ENCODE measurements at places on chromosomes 6 and 20.

DNA sequence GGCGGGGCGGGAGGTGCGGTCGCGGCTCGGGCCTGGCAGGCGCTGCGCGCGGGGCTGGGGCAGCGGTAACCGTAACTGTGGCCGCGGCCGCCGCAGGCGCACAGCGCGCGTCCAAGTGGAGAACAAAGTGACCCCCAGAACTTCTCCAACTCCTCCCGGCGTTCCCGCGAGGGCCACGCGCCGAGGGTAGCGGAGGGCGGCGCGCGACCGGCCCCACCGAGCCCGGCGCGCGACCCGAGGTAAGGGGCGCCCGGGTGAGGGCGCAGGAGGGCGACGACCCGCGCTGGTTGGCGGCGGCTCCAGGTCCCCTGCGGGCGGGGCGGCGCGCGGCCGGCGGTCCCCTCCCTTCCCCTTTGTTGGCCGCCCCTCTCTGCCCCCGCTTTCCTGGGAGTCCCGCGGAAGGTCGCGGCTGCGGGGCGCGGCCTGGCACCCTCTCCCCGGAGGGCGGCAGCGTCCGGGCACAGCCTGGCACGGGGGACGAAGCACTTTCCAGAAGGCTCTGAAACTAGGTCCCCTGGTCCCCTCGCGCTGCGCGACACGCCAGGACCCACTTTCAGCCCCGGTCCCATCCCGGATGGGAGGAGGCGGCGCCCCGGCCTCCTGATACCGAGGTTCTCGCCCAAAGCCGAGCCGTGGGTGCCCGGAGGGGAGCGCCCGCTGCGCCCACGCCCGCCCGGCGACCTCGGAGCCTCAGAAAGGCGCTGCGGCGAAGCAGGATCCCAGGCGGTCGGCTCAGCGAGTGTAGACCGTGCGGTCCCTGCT lies at the start of gene TIAM2:
Gene TIAM2 (plus strand): TSS at position 62 of the 762 bp plus-strand sequence. CDS start 133,909 bp downstream, outside the sequence.
- peak; percentile 27 for DNase-seq

DNA sequence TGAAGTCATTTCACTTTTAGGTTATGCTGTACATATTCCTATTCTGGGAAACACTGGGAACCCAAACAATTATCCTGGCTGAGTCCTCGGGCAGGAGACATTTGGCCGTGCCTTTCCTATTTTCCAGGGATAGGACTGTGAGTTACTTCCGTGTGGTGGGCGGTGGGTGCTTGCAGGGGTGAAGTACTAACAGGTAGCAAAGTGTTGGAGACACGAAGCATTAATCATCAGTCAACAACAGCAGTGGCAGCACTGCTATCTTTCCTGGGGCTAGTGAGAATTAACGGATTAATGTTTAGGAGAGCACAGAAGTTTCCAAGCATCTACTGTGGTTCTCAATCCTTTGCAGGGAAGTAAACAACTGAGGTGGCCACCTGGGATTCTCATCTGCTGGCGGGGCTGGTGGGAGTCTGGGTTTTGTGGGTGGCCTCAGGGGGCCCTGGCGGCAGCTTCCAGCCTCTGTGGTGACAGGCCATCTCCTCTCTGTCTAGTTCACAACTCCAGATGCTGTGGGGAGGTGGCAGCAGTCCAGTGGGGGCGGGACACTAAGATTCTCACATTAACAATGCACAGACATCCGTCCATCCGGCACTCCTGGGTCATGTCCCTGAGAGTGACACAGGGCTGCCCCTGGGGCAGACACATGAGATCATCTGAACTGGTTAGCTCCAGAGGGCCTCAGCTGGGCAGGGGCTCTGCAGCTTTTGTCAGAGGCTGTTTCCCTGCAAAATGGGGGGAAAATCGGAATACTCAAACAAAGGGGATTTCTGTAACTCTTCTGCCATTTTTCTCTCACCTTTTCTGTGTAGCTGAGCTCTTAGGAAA lies 90.9 kb downstream of the GJA10 start:
- DNase-seq: no peak

DNA sequence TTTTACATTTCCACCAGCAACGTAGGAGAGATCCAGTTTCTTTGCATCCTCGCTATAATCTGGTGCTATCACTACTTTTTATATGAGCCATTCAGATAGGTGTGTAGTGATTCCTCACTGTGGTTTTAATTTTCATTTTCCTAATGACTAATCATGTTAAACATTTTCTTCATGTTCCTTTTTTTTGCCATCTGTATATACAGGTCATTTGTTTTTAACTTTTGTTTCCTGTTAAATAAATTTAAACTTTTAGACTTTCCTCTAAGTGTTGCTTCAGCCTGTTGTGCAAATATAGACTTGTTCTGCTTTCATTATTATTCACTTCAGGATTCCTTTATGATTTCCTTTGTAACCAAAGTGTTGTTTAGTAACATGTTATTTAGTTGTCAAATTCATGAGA lies 697.4 kb downstream of the PTPRT start:
- no peak for DNase-seq

DNA sequence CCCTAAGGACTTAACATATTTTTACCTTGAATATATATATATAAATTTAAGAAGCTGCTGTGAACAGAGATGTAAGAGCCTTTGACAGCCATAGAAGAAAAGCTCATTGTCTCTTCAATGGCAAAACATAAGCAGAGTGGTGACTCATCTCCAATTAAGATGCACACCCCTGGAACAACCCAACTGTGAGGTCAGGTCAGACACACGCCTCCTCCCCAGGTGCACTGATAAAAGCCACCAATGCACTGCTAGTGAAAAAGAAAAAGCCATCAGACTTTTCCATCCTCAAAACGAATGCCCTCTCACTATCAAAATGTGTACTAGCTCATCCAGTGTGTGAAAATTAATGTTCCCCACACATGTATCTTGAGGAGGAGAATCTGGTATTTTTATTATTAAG lies 100.1 kb downstream of the SMLR1 start:
- no peak for DNase-seq

DNA sequence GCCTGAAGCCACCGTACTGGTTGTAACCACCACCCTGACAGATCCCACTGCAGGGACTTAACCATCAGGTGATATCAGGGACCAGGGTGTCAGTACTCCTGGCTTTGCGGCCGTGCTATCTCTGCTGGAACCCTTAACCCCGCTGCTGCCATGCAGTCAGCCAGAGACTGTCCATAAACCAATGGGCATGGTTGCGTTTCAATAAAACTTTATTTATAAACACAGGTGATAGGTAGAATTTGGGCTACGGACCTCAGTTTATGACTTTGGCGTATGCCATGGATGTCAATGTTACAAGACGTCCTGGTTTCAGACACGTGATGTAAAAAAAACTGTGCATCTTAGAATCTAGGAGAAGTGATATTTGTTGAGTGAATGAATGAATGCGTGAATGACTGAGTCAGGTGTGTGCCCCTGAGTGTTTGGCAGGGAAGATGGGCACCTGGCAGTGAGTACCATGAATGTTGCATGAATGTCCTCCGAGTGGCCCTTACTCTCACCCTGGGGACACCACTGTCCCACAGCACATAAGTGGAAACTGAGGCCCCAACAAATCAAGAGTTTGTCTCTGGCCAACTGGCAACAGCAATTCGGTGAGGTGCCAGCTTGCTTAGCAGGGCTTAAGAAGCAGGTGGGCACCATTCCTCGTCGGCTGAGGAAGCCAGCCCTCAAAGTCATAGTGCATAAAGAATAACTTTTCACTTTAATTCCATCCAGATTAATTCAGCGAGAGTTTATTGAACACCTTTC lies 64.0 kb upstream of the APCDD1L start:
- DNase-seq: no peak

DNA sequence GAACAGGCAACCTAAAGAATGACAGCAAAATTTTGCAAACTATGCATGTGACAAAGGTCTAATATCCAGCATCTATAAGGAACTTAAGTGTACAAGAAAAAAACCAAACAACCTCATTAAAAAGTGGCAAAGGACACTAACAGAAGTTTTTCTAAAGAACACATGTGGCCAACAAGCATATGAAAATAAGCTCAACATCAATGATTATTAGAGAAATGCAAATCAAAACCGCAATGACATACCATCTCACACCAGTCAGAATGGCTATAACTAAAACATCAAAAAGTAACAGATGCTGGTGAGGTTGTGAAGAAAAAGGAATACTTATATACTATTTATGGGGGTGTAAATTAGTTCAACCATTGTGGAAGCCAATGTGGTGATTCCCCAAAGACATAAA lies 5.5 kb downstream of the RFPL4B start:
- DNase-seq: no peak

- no peak for DNase-seq
Observed at GRCh38 chr6:163398815-163399214, 15.7 kb upstream of the QKI start.

GRCh38 chr6:154511791-154512190 lies 1.3 kb upstream of the CNKSR3 start:
- DNase-seq: no peak

GRCh38 chr20:10863337-10864060 lies 189.7 kb upstream of the JAG1 start:
- no peak for DNase-seq

DNA sequence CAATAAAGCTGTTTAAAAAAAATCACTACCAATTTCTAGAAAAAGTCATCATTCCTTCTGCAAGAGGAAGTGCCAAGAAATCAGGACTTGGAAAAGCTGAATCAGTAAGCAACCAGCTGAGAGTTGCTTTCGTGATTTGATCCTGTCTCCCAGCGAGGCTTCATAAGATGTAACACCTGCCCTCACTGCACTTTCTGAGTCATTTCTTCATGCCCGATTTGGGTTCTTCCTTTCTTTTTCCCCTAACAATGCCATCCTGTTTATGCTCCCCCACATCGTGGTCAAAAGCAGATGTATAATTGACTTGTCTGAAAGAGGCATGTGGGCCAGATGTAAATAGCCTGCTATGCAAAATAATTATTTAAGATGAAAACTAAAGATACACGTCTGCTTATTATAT lies 52.1 kb downstream of the RIPOR2 start:
- DNase-seq: peak; percentile 83

GRCh38 chr6:128138694-128139093 lies 237.8 kb upstream of the THEMIS start:
- DNase-seq: no peak

- no peak for DNase-seq
Observed at GRCh38 chr20:50642288-50642803, 49.0 kb downstream of the RIPOR3 start.

GRCh38 chr6:69064226-69064625 lies 429.1 kb downstream of the ADGRB3 start:
- no peak for DNase-seq

DNA sequence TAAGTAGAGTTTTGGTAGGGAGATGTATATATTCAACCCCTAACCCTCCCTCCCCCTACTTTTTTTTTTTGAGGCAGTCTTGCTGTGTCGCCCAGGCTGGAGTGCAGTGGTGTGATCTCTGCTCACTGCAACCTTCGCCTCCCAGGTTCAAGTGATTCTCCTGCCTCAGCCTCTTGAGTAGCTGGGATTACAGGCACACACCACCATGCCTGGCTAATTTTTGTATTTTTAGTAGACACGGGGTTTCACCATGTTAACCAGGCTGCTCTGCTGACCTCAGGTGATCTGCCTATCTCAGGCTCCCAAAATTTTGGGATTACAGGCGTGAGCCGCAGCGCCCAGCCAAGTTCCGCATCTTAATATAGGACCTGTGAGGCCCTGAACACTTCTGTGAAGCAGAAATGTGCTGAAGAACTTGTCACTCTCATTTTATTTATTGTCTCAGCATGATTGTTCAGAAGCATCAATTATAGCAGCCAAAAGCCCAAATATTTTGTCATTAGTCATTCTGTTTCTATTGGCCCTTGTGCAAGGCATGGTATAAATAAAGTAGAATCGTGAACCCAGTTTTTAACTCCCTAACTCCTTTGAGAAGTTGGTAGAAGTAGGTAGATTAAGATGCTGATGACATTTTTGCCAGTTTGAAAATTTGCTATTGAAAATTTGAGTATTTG lies 19.4 kb downstream of the DSTN start:
- no peak for DNase-seq

DNA sequence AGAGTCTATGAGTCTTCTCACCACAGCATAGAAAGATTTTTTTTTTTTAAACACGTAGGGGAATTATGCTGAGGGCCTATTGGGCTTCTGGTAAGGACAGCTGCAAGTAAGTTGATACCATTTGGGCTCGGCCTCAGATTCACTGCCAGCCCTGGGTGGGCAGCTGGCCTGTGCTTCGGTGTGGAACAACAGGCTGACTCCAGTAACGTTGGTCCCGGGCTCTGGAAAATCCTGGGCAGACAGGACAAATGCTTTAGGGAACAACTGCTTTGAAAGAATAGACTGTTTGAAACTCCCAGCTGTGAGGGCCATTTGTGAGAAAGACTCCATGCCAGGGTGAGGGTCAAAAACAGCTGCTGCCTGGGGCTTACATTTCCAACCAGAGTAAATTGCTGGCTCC lies 366.5 kb downstream of the QKI start:
- no peak for DNase-seq

DNA sequence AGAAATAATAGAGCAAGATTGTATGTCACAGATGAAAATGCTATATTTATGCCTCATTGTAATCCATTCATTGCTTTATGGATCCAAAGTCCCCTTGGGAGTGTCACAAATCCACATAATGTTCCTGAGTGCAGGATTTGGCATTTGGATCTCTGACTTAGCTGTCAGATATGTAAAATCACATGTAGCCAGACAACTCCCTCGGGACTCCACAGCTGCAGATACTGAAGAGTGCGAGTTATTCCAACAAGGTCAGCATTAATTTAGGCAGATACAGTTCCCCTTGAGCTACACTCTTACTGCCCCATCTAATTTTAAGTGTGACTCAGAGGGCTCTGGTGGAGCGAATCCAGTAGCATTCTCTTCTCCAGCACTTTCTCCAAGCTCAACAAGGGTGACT lies 433.2 kb downstream of the CD83 start:
- no peak for DNase-seq

DNA sequence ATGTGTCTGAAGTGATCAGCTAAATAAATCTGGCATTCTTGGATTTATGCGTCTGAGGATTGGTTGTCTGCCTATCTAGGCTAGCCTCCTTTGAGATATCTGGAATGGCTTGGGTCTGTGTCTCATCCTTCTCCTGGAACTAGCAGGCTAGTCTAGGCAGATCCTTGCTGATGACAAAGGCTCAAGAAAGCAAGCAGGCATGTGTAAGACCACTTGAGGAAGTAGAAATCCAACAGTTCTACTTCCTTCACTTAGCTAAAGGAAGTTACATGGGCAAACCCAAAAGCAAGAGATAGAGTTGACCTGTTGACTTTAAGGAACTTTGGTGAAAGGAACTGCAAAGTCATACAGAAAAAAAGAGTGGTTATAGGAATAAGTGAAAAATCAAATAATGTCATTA lies 672.6 kb downstream of the MAFB start:
- DNase-seq: no peak

GRCh38 chr6:39003072-39003471 lies 45.5 kb upstream of the GLP1R start:
- DNase-seq: no peak

DNA sequence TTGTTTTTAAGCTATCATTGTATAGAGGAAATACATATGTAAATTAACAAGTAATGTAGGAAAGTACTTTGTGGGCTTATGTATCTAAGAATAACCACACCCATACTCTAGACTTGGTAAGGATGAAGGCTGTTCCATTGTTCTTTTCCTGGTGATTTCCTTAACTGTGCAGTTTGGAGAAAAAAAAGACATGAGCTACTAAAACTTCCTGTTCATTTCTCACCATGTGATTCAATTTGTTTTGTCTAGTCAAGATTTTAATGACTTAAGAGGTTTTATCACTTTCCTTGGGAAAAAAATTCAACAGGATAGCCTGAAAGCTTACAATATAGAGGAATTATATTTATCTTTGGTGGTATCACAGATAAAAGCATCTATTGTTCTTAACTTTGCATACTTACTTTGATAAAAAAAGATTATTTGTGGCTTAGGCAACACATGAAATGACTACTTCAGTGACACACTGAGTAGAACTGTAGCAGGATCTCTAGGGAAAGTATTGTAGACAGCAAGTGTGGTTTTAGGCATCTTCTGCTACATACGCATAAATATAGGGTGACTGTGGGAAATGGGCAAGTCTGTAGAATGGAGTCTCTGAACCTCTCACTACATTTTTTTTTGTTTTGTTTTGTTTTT lies 80.3 kb downstream of the GJA1 start:
- DNase-seq: no peak

Data from activated CD4-positive, alpha-beta T cell treated with anti-CD3 and anti-CD28 coated beads, Interleukin-2, Interleukin-4, amounts not matched to agents 100 ng/mL and 50 ng/mL, durations not matched to agents 16 hours and 8 hours (primary cell).